Left colon (tissue), 2 donors: ENCODE measurements at places on chromosomes 1 and 21. TPM values are rescaled to one million over a fixed set of nuclear protein-coding genes. Genes with fewer than 3 reads are reported as not detected.

DNA sequence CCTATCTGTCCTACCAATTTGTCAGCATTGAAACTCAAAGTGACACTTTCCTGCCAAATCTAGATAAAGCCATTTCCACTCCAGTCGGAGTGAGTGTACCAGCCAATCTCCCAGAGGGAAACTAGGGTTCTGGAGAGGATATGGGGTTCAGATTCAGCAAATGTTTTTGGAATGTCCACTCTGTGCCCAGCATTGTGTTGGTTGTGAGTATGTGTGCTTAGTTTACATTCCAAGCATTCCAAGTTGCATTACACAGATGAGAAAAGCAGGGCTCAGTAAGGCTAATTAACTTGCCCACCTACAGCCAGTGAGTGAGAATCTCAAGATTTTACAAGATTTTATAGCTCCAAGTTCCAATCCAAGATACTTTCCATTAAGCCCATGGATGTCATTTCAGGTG, 26.4 kb upstream of the RGS16 start:
- DNase-seq = no peak

GBP6 gene
- total RNA-seq = not detected

GRCh38 chr1:26546375-26546774, 16.8 kb downstream of the RPS6KA1 start:
- DNase-seq = no peak

S100A7A gene
- total RNA-seq = not detected

CPT2 gene
- total RNA-seq = 76.4 TPM

GRCh38 chr1:145901312-145902021, 8.4 kb downstream of the ITGA10 start:
- no peak for DNase-seq

- no peak for DNase-seq
Measured at GRCh38 chr21:36741506-36741905, 42.6 kb downstream of the SIM2 start.

KRTAP19-2 gene
- total RNA-seq = not detected

- no peak for DNase-seq
Measured at GRCh38 chr1:183711741-183712361, 58.7 kb upstream of the APOBEC4 start.
